ENCODE measurements at places on chromosomes 2 and 18. TPM values are rescaled to one million over a fixed set of nuclear protein-coding genes. Genes with fewer than 3 reads are reported as not detected.

GRCh38 chr2:168224346-168224745 is 23.0 kb downstream of the STK39 start:
- no peak for ATAC-seq

Gene MC2R
- not detected for total RNA-seq

Gene SPEG
- total RNA-seq = 42.6 TPM

Gene SCYGR4
- not detected for total RNA-seq

All from motor neuron (in vitro differentiated cells).